ENCODE measurements at places on chromosomes 5 and 9. TPM values are rescaled to one million over a fixed set of nuclear protein-coding genes. Genes with fewer than 3 reads are reported as not detected.

The IER5L gene
- total RNA-seq: 28.0 TPM

The GPR21 gene
- total RNA-seq: 1.9 TPM

The PLPP7 gene
- 5.6 TPM for total RNA-seq

The PLCXD3 gene
- 13.0 TPM for total RNA-seq

The HBEGF gene
- total RNA-seq: 0.41 TPM

The TEK gene
- total RNA-seq: 3.8 TPM

The FBP2 gene
- total RNA-seq: not detected

The ATP10B gene
- not detected for total RNA-seq

The C5orf58 gene
- not detected for total RNA-seq

The IL9 gene
- total RNA-seq: not detected

The FBXW11 gene
- 64.8 TPM for total RNA-seq

The FIBCD1 gene
- total RNA-seq: not detected

The PCDHGA12 gene
- total RNA-seq: 39.7 TPM

The SGCD gene
- 11.7 TPM for total RNA-seq

The HARS1 gene
- 62.9 TPM for total RNA-seq

The TOR4A gene
- total RNA-seq: 31.3 TPM

The FGFR4 gene
- 0.74 TPM for total RNA-seq

Data from fibroblast of the aortic adventitia (primary cell).